ENCODE measurements at places on chromosomes 7 and 10. TPM values are rescaled to one million over a fixed set of nuclear protein-coding genes. Genes with fewer than 3 reads are reported as not detected.

DNA sequence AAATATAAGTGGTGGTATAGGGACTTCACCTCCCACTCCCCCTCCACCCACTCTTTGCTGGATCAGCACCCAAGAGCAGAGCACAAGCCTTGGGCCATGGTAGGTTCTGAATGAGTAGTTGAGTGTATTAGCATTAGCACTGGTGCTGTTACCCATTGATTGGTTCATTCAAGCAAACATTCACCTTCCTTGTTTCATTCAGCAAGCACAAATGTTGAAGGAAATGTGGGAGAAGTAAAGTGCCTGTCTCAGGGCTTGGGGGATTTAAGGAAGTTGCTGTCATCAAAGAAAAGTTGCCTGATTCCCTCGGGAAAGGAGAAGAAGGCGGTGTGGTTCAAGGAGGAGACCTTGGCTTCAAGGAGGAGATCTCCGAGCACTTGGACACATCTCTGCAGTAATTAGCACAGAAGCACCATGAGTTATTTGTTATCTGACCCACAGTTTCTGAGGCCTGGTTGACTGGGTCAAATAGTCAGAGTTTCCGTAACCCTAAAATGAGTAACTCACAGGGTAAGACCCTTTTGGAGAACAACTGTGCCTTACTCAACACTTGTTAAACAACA is 17.3 kb downstream of the IL2RA start:
- DNase-seq: peak; percentile 13

- DNase-seq: no peak
Observed at GRCh38 chr7:43960933-43961332, 34.7 kb downstream of the UBE2D4 start.

DNA sequence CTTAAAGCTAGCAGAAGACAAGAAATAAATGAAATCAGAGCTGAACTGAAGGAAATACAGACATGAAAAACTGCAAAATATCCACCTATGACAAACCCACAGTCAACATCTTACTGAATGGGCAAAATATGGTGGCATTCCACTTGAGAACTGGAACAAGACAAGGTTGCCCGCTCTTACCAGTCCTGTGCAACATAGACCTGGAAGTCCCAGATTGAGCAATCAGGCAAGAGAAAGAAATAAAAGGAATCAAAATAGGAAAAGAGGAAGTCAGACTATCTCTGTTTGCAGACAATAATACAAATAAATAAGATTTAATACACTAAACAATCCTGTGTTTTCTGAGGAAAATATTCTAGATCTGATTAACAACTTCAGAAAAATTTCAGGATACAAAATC is 570.5 kb upstream of the SEMA3D start:
- DNase-seq: no peak

DNA sequence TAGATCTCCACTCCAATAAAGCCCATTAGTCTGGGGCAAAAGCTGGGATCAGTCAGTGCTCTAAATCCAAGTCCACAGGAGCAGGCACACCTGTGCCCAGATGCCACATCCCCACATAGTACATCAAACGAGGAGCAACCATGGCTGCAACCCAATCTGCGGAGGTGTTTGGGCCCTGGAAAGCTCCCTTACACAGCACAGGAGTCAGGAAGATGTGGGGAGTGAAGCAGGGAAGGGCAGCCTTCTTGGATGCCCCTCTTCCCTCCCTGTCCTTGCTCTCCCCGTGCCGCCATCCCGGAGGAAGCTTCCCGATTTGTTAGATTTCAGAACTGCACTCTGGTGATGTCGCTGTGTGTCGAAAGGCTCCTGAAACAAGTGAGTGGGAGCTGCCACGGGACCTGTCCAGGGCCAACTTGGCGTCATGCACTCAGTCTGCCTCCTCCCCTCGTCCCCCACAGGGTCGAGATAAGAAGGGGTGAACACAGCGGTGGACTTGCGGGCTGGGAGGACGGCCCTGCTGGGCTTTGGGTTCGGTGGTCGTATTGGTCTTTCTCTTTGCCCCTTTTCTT is 230.6 kb upstream of the GRB10 start:
- no peak for DNase-seq

DNA sequence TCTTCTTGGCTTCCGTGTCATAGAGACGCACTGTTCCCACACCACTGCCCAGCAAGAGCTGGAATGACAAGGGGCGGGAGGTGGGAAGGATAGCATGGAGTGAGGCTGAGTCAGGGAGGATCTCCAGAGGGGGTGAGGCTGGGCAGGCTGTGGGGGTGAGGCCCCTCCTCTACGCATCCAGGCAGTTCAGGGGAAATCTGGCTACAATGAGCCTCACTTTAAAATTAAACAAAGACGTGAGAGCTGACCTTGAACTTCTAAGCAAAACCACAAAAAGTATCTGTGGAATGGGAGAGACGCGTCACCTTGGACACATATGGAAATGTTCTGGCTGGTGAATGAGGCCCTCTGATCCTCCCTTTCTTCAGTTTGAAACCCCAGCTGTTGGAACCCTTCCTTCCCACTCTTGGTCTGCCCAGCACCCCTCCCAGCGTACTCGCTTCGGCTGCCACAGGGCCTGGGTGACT is 17.7 kb downstream of the WDR91 start:
- DNase-seq: no peak

DNA sequence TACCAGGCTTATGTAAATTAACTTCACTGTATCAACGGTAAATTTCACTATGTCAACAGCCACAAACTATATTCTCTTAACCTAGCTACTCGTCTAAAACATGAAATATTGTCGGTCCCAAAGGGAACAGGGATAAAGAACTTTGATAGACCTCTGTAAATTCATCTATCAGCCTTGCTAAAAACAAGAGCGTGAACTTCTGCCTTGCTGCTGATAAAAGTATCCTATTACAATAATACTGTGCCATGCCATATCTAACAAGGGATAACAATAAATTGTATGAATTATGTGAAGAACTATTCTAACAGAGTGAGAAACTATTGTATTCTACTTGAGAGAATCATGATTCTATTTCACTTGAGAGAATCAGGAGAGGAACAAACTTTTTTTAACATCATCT is 117.2 kb downstream of the CNOT4 start:
- DNase-seq: no peak

- DNase-seq: no peak
Observed at GRCh38 chr10:104340111-104340526, 1.9 kb upstream of the ITPRIP start.

GRCh38 chr10:68074775-68075549 is at the start of gene HERC4:
Gene HERC4 (minus strand): TSS chr10:68075283. CDS start chr10:68073108, 2,175 bp downstream.
- DNase-seq: peak; percentile 91

- DNase-seq: no peak
Observed at GRCh38 chr10:17652585-17652984, 8.6 kb downstream of the STAM start.

GRCh38 chr7:133265821-133266220 is 12.9 kb downstream of the EXOC4 start:
- no peak for DNase-seq

- DNase-seq: no peak
Observed at GRCh38 chr10:48518986-48519385, 85.9 kb downstream of the ARHGAP22 start.

- DNase-seq: no peak
Observed at GRCh38 chr10:26485150-26485941, 47.2 kb downstream of the APBB1IP start.

DNA sequence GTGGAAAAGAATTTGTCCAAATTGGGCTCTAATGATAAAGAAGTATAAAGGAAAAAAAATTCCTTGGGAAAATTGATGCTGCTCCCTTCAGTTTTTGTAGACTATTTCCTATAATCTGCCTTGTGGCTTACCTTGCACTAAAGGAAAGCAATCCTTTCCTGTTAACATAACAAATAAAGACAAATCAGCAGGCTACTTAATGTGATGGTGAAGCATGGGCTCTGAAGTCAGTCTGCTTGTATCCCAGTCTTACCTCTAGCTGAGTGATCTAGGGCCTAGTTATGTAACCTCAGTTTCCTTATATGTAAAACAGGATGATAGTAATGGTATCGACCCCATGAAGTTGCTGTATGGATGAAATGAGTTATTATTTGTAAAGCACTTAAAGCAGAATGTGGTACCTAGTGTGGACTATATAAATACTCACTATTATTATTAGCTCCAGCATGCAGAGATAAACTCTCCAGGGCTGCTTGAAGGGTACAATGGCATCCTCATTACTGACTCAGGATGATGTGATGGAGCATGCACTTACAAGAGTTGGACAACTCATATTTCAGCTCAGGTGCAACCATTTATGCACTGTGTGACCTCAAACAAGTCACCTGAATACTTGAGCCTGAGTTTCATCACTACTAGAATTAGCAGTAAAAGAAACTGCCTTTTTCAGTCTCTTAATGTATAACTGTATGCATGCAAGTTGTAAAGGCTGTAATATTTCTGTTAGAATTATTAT is 156.1 kb downstream of the DKK1 start:
- DNase-seq: no peak

DNA sequence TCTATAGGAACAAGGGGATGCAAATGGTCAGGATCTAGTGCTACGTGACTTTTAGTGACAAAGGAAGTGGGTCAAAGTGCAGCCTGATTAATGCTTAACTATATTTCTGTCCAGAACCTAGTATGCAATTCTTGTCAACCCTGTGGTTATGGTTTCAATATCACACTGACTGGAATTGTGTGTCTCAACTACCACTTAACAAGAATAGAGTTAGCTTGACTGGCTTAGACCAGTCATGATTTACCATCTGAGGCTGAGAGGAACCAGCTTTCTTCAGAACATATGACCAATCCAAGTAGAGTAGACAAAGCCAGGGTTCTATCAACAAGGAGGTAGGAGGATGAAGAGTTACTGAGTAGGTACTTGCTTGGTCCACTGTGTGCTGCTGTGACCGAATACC is 54.4 kb downstream of the MYPN start:
- peak; percentile 16 for DNase-seq

- no peak for DNase-seq
Observed at GRCh38 chr7:3069771-3070449, 26.2 kb upstream of the CARD11 start.

DNA sequence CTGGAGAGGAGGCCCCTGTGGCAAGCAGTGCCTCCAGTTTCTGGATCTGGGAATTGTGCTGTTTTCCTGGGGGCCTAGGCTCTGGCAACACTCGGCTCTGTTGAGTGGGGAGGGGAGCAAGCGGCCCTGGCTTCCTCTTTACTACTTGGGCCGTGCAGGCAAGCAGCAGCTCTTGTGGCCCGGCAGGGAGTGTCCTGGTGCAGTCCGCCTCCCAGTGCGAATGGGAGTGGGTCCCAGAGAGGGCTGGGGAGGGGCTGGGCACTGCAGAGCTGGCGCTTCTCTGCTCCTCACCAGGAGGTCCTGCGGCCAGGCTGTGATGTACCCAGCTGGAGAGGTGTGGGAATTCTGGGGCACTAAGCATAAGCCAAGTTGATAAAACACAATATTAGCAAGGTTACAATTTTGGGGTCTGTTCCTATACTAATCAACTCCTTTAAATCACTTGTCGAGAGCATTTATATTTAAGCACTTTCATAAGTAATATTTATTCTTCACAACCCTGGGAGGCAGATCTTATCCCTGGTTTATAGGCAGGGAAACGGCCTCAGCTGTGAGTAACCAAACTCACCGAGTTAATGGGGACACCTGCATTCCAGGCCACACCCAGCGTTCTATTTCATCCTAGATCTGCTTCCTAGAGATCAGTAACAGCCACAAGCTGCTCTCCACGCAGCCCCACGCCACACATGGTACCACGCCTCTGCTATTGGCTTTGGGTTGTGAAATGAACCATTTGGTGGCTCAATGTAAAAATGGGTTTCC is 183.4 kb upstream of the PLXNA4 start:
- no peak for DNase-seq

DNA sequence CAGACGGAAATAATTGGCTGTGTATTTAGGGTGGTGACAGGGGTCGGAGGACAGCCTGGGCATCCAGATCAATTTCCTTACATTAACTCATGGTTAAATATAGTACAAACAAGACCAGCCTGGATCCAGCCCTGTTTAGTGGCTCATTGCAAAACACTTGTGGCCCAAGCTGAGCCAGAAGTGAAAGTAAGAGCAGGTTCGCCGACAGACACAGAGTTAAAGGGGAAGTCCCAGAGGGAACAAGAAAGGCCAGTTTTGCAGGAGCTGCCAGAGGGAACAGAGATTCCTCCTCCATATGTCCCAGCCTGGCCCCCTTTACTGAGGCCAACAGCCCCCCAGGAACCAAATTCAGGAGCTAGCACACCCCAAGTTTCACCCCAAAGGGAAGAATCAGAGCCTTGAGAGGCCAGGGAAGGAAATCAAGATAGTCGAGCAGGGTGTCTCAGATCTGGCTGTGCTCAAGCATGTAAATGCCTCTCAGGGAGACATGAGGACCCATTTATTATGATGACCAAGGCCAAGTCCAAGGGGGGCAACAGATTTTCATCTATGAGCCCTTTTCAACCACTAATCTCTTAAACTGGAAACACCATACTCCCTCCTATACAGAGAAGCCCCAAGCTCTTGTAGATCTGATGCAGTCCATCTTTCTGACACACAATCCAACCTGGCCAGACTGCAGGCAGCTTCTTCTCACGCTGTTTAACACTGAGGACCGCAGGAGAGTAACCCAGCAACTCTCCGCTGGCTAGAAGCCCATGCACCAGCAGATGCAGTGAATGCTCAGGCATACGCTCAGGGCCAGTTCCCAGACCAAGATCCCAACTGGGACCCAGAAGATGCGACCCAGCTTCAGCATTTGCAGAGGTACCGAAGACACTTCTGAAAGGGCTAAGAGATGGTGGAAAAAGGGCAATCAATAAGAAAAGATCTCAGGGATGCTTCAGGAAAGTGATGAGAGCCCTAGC is 15.9 kb upstream of the ADCK2 start:
- peak; percentile 44 for DNase-seq

DNA sequence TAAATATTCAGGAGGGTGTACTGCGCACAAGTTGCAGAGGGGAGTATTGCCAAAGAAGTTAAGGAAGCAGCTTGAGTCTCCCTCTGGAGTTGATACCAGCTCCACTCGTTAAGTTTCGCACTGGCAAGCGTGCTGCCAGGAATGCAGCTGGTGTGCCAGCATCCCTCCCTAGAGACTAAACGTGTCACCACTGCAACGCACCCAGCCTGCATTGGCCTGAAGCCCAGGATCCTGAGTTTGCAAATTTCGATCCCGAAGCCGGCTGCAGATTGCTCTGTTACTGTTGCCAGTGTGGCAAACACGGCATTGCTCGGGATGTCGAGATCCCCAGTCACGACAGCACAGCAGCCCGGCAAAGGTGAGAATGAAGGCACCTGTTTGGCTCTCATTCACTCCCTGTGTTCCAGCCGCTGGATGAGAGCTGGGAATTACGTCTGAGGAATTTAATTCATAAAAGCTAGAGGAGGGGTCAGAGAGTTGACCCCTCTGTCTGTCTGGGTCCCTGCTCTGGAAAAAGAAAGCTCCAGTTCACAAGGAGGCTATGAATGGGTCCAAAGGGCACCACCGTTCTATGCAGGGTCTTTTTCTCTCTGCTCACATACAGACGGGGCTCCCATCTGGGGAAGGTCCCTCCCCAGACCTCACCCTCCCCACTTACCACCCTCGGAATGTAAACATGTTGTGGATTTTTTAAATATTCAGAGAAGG is 61.0 kb downstream of the NRP1 start:
- DNase-seq: no peak

PRPS1L1 gene
- not detected for total RNA-seq

GPNMB gene
- 1.1 TPM for total RNA-seq

ZFAND2A gene
- total RNA-seq: 62.2 TPM

BAIAP2L1 gene
- total RNA-seq: 5.1 TPM

Data from activated T-cell treated with anti-CD3 and anti-CD28 coated beads, Interleukin-2, amount 50 U/mL, for 72 hours (primary cell).